Ovary (tissue), 10 donors: ENCODE measurements at places on chromosomes 2 and 18.

DNA sequence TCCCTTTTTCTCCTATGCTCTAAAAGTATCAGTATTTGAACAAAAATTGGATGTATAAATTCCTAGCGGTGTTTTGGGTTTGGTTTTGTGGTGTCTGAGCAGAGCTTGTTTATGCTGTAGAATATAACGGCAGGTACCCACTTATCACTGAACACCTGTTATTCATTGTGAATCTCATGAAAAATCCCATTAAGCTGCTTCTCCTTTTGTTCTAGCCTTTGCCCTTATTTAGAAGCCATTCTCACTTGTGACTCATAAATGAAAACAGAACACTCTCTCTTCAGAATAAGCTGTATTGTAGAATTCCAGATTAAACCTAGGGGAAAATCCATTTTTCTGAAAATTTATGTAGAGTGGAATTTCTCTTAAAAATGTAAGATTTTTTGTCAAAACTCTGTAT, 104.0 kb downstream of the PRPF40A start:
- DNase-seq: no peak

DNA sequence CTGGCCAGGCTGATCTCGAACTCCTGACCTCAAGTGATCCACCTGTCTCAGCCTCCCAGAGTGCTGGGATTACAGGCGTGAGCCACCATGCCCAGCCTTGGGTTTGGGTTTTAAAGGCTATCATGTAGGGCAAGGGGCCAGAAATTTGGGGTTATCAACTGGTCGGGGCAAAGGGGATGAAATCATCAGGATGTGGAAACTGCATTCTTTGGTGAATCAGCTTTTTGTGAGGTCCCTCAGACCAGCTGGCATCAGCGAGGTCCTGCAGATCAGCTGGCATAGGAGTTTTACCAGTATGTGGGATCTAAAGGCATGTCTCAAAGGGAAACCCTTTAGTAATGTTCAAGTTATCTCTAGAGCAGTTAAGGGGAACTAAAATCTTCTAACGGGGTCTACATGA, 6.4 kb upstream of the GEMIN6 start:
- DNase-seq: no peak

GRCh38 chr2:28633746-28634145, 117.9 kb upstream of the PPP1CB start:
- peak; percentile 69 for DNase-seq

DNA sequence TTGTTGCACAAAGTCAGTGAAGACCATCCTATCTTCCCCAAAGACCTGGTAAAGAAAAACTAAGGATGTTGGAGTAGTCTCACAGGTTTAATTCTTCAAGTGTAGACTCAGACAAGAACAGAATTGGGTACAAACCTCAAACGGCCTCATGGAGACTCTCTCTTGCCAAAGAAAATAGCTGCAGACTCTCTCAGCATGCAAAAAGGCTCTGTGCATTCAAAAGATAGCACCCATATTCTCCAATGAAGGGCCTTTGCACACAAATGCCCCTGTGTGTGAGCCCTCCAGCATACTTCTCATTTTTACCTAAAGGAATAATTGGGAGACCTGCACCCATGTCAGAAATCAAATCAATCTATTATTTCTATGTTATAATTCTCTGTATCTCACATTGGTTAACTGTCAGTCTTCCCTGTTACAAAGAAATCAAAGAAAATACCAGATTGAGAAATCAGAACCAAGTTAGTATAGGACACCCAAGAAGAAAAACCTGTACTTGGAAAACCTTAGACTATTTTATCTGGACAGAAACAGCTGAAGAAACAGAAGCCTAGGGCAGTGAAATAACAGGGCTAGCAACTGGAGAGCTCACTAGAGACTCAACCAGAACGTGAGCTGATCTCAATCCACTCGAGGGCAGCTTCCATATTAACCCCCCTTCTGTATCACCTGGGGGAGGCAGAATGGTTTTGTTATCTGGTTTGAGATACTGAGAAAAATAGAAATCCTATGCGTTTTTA, 134.7 kb upstream of the DNAJC10 start:
- DNase-seq: no peak

DNA sequence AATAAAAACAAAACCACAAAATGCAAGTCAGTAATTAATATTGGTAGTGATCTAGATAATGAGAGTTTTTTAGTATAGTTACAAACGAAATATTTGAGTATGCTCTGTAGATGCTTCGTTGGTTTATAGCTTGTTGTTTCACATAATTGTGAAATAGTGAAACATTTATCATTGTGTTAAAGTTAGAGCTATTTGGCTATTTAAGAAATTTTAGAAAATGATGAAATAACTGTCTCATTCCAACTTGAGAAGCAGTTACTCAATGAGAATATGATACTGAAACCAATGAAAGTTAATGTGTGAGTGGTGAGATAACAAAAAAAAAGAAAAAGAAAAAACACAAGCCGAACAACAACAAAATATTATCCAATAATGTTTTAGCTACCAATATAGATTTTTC, 475.6 kb upstream of the ZEB2 start:
- no peak for DNase-seq

DNA sequence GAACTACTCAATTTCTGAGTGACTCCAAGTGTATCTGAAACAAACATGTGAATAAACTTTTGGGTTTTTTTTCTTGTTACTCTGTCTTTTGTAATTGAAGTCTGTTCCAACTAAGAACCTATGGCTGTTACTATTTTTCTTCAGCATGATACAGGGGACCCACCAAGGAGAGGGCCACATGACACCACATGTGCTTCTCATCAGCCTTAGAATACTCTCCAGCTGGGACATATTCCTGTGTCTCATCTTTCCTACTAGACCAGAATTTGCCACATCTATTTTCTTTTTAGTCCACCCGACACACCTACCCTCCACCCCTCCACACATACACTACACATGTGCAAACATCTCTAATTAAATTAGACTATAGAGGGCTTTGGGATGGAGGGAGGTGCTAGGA, 191.7 kb upstream of the NDUFV2 start:
- DNase-seq: no peak

- no peak for DNase-seq
Measured at GRCh38 chr2:56386657-56387056, 202.9 kb downstream of the CCDC85A start.

GRCh38 chr2:27471961-27472360, 17.6 kb downstream of the IFT172 start:
- no peak for DNase-seq

DNA sequence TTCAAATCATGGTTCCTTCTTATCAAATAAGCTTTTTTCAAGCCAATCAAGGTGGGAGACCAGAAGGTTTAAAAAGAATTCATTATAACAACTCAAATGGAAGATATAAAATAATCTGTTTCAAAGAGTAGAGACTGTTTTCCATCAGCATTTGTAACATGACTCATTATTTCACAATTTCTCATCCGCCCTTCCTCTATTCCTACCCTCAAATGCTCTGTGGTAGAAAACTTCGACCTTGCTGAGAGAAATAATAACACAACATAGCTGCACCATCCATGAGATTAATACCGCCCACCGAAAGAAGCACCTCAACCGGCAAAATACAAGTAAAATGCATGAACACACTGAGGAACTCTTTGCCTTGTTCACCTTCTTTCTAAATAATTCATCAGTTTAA, 2039.2 kb upstream of the CELF4 start:
- DNase-seq: no peak

DNA sequence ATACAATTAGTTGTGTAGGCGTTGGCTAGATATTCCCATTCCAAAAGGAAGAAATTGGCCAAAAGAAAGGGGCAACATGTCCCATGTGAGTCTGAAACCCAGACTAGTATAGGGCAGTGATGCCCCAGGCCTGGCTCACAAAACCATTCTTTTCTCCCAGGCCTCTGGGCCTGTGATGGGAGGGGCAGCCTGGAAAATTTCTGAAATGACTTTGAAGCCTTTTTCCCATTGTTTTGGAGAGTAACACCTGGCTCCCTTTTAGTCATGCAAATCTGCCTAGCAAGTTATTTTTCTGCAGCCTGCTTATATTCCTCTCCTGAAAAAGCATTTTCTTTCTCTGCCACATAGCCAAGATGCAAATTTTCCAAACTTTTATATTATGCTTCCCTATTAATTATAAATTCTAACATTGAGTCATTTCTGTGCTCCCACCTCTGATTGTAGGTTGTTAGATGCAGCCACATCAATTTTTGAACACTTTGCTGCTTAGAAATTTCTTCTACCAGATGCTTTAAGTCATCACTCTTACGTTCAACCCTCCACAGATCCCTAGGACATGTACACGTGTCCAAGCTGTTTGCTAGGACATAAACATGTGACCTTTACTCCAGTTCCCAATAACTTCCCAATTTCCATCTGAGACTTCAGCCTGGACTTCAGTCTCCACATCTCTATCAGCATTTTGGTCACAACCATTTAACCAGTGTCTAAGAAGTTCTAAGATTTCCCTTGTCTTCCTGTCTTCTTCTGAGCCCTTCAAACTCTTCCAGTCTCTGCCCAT, 76.1 kb upstream of the MC4R start:
- no peak for DNase-seq

GRCh38 chr2:175366815-175367214, 185.3 kb upstream of the ATP5MC3 start:
- DNase-seq: no peak

GRCh38 chr2:175640655-175641054, 361.4 kb downstream of the LNPK start:
- no peak for DNase-seq

- DNase-seq: no peak
Measured at GRCh38 chr18:6951336-6952090, 166.1 kb downstream of the LAMA1 start.
